ENCODE measurements at places on chromosomes 13 and 19.

- no peak for DNase-seq
Observed at GRCh38 chr19:13154241-13154778, 4.1 kb downstream of the IER2 start.

DNA sequence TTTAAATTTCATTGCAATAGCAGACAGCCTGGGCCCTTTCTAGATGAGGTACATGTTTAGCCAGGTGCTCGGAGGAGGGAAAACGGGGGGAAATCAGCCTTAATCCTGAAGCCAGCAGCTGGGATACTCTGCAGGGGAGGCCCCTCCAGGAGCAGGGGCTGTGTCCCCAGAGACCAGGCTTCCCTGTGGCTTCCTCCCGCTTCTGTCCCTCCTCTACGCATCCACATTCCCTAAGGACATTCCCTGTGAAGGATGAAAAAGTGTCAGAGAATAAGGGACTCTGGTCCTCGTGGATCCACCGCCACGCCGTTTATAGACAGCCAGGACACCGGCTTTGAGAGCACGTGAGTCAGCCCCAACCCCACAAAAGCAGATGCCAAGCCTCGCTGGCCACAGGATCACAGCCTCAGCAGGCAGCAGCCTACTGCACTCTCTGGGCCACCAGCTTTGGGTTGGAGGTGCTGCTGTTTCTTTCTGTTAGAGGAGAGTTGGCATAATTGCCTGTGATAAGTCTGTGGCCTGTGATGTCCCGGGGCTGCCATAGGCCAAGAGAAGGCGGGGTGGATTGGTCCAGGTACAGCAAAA, 36.7 kb upstream of the RANBP3 start:
- no peak for DNase-seq

DNA sequence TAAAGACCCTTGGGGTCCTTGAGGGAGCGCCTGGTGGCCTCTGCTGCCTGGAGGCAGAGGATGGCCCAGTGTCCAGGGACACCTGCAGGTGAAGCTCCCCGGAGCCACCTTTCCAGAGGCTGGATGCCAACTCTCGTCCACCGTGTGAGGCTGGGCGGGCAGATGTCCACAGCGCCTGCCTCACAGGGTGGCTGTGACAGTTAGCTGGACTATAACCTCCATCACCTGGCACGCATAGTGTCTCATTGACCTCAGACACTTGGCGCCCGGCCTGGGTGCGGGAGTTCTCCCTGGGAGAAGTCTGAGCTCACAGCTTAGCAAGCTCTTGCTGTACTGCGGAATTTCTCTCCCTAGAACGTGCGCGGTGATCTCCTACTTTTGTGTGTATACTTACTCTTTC, 9.8 kb downstream of the BICRA start:
- DNase-seq: no peak

GRCh38 chr19:38170334-38170733, 53.7 kb downstream of the DPF1 start:
- peak; percentile 16 for DNase-seq

- peak; percentile 76 for DNase-seq
Observed at GRCh38 chr19:4139614-4140236, 13.7 kb upstream of the CREB3L3 start.

DNA sequence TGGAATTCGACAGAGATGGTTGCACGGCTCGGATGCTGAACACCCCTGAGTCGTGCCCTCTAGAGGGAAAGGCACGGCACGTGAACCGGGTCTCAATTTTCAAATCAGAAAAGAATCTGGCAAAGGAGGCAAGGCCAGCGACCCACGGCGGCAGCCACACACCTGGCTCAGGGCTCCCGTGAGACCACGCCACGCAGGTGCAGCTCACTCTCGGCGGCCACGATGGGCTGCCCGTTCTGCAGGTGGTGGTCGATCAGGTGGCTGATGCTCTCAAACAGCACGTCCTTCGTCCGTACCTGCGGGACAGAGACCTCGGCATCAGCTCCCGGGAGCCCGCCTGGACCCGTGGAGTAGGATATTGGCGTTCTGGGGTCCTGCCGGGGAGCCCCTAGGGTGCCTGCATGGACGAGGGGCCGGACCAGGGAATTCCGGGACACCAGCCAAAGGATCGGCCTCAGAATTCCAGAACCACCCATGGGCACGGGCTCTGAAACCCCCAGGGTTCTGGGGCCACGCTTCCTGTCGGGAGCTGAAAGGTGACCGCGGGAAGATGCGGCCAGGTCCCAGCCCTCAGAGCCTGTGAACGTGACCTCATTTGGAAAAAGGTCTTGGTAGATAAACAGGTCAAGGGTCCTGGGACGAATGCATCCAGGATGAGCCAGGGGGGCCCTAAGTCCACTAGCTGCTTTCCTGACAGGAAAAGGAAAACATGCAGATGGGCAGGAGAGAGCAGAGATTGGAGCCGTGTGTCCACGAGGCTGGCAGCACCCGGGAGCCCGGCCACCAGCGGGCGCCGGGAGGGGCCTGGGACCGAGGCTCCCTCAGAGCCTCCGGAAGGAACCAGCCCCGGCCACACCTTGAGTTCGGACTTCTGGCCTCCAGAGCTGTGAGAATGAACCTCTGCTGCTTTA, 10.1 kb upstream of the C2CD4C start:
- no peak for DNase-seq

- DNase-seq: no peak
Observed at GRCh38 chr19:42105368-42105767, 26.9 kb downstream of the POU2F2 start.

DNA sequence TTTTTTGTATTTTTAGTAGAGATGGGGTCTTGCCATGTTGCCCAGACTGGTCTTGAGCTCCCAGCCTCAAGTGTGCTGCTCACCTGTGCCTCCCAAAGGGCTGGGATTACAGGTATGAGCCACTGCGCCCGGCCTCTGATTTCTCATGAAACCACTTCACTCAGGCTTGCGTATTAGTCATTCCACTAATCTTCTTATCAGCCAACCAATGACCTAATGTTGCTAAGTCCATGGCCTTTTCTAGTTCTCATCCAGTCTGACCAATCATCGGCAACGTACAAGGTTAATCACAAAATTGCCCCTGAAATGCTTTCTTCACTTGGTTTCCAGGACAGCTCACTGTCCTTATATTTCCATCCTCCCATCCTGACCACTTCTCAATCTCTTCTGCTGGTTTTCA, 605.3 kb upstream of the SLC10A2 start:
- DNase-seq: no peak

DNA sequence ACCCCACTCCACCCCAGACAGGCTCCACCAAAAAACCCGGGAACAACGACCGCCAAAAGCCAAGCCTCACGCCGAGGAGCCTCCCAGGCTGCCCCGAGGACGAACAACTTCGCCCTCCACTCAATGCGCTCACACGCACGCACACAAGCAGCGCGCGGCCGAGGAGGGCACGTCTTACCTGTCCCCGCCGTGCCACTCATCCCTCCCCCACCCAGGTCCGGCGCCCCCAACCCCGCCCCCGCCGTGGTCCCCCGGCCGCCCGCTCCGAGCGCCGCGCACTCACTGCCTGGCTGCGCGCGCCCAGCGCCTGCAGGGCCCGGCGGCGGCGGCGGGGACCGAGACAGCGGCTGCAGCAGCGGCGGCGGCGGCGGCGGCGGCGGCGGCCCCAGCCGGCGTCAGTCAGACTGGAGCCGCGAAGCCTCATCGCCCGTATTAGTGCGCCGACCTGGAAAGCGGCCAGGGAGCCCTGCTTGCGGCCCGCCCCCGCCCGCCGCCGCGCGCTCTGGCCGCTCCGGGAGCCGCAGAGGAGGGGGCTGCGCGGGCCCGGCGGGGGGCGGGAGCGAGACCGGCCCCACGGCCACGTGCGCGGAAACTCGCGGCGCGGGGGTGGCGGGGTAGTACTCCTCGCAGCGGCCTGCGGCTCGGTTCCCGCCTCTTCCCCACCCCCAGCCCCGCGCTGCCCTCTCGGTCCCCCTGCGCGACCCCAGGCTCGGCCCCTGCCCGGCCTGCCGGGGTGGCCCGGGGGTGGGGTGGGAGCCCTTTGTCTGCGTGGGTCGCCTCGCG, at the start of gene SMAD9:
Gene SMAD9 (minus strand): TSS at position 406 of the 783 bp plus-strand sequence. CDS start 40,549 bp downstream, outside the sequence.
- DNase-seq: peak; percentile 77

DNA sequence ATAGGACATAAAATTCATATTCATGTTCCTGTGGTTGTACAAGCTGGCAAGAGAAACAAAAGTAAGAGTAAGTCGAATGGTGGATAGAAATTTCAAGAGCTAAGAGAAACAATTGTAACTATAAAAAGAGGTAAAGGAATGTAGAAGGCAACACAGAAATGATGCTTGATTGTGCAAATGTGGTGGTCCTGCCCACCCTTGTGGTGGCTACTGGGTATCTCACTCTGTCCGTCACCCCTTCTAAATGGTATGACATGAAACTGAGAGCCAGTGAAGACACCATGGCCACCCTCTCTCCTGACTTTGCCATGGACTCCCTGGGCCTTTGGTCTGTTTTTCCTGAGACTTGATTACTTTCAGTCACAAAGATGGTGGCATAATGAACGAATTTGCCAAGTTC, 925.9 kb upstream of the SLITRK6 start:
- no peak for DNase-seq

Measured in NCI-H446 (cell line).